GM23248 (cell line): ENCODE measurements at places on chromosomes 12 and 14.

- DNase-seq = no peak
Measured at GRCh38 chr14:99606359-99606758, 2.4 kb upstream of the CCDC85C start.

- DNase-seq = peak; percentile 85
Measured at GRCh38 chr12:68538726-68539614, 71.7 kb upstream of the RAP1B start.

DNA sequence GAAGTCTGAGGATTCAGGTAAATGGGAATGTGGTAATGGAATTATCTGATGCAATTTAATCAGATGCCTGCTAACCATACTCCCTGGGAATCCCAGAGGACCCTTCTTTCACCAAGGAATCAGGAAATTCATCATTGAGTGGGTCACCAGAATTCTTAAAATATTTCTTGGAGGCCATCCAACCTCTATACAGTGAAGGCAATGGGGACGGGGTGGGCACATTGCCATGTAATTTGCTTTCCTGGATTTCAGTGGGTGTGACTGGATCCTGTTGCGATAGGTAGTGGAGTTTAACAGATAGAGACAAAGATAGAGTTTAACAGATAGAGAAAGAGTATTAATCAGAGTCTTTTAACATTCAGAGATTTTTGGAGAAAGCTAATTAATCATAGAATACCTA lies 394.4 kb downstream of the DAD1 start:
- DNase-seq = no peak

DNA sequence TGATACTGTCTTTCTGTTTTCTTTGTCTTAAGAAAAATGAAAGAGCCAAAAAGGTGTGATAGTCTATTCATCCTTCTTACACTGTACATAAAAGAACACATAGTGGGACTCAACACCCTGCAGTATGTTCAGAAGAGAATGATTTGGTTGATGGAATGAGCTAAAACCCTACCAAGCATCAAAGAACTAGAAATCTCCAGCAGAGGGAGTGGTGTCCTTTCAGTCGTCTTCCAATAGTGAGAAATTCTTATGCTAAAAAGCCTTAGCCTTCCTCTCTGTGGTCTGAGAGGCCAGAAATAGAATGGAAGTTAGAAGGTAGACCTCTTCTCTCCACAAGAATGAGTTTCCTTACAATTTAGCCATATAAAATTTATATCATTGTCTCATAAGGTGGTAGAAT lies 393.4 kb upstream of the SEL1L start:
- DNase-seq = no peak

GRCh38 chr14:72706485-72706884 lies 187.4 kb downstream of the DPF3 start:
- DNase-seq = no peak

DNA sequence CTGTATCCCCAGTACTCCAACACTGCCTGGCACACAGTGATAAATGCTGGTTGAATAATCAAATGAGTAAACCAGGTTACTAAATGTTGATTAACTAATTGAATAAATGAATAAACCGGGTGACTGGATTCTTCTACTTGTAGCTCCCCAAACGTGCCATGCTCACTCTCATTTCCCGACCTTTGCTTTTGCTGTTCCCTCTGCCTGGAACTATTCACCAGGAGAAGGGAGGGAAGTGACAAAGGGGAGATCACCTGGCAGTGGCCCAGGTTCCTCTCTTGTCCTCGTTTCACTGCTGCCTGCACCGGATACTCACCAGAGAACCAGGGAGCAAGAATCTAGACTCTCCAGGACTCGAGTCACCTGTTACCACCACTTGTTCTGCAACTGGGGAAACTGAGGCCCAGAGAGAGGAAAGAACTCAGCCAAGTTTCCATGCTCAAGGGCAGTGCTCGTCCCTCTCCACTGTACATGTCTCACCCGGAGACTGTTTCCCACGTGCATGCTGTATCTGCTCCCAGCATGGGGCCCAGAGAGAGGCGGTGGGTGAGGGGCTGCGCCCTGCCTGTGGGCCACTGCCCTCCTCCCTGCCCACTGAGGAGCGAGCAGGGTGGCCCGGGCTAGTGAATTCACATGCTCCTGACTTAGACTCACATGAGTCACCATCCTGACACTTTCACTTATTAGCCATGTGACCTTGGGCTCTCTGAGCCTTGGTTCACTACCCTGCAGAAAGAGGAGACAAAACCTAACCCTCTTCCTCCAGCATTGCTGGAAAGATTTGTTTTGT lies 17.7 kb upstream of the POP5 start:
- peak; percentile 72 for DNase-seq

- DNase-seq = no peak
Measured at GRCh38 chr14:68519671-68520187, 273.1 kb downstream of the ZFP36L1 start.

DNA sequence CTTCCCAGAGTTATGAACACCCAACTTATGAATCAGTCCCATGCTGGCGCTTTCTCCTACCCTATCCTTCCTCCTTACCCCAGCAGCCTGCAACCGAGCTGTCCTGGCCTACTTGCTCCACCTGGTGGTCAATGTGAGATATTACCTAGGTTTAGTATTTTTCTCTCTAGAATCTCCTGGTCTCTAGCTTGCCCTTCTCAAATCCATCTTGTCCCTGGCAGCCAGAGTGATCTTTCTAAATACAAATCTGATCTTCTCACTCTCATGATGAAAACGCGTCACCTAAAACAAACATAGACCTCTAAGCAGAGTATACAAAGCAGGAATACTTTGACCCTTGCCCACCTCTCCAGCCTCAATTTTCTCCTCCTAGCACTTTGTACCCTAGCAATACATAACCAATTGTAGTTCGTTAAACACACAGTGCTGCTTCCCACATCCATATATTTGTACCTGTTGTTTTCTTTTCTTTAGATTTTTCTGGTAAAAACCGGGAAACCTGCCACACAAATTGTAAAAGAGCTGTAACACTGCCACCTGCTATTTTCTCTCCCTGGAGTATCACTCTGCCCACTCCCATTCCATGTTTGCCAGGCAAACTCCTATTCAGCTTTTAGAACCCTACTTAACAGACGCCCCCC lies 20.0 kb upstream of the TCP11L2 start:
- DNase-seq = peak; percentile 77

DNA sequence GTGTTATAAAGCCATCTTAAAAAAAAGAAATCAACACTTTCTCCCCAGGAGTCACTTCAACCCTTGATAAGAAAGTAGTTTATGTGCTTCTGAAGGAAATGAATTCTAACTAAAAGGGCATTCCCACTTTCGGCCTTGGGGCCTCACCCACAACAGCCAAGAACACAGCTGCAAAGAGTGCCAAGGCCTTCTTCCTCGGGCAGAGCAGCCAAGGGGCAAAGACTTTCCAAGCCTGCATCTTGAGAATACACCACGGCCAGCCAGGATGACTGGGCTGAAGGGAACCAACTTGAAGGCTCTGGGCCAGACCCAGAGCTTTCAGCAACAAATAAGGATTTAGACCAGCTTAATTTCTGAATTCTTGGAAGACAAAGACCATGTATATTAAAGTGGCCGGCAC lies 60.4 kb upstream of the FOXN3 start:
- no peak for DNase-seq

- no peak for DNase-seq
Measured at GRCh38 chr14:88305528-88306322, 17.3 kb downstream of the KCNK10 start.

GRCh38 chr12:29396774-29397173 lies 15.8 kb upstream of the ERGIC2 start:
- peak; percentile 41 for DNase-seq

GRCh38 chr14:31239741-31240140 lies 32.1 kb upstream of the HECTD1 start:
- DNase-seq = no peak

DNA sequence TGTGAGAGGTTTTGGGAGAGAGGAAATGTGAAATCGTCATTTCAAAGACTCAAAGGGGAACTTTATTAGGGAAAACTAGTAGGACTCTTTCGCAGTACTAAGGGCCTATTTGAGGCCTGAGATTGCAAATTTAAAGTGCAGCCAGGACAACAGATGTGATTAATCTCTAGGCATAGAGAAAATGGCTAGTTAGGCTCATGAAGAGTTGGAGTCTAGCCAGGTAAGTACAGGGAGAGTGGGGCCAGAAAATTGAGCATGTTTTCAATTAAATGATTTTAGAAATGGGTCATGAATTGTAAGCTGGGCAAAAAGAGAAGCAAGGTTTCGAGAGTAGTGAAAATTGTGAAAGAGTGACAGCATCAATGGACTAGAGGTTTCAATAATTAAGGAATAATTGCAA lies 91.9 kb upstream of the LMNTD1 start:
- DNase-seq = peak; percentile 5

- DNase-seq = no peak
Measured at GRCh38 chr12:57033431-57033830, 16.5 kb downstream of the MYO1A start.

- DNase-seq = no peak
Measured at GRCh38 chr14:103131580-103131979, 8.3 kb downstream of the TNFAIP2 start.

DNA sequence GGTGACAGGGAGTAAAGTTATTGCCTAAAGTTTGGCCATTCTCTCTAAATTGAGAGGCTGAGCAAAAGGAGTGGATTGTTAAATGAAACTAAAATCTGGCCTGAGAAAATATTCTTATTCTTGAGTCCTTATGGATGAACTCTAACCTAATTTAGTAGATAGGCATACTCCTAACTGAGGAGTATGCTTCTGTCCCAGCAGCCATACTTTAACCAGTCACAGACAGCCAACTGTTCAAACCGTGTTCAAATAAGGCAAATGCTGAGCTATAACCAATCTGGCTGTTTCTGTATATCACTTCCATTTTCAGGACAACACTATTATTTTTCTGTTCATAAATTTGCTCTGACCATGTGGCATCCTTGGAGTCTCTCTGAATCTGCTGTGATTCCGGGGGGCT lies 75.9 kb upstream of the RERGL start:
- no peak for DNase-seq

GRCh38 chr14:20692116-20692751 lies 3.7 kb downstream of the ANG start:
- peak; percentile 18 for DNase-seq

DNA sequence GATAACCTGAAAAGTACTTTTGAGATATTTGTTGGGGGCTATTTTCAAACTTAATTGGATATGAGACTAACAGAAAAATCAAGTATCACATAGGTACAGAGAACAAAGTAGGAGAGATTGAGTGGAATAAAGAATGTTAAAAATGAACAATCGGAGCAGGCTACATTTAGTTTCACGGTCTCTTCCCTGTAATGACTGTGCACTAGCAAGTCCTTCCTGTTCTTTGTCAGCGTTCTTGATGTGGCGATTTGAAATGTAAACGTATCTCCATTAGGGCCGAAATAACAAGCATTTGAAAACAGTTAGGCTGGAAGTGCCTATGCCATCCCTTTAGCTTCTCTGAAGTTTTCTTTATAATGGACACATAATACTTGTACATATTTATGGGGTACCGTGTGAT lies 31.0 kb downstream of the SLC25A29 start:
- no peak for DNase-seq

- DNase-seq = peak; percentile 54
Measured at GRCh38 chr12:58408516-58408915, 467.1 kb downstream of the ATP23 start.

DNA sequence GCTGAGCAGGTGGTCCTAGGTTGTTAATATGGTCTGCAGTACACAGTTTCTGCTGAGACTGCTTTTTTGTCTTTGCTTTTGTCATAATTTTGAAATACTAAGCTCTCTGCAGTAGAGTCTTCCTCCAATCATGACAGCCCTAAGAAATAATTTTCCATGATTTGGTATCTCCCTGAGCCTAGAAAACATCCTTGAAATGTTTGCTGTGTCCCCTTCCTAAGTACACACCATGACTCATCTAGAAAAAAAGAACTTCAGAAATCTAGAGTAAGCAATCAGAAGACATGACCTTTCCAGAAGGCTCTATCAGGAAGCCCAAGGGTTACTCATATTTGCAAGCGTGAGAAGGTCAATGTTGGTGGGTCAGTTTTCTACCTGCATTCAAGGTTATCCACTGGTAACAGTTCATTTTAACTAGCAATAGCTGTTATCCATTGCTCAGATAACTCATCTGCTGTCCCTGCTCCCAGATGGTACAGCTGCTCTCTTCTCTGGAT lies 16.4 kb downstream of the DAD1 start:
- peak; percentile 76 for DNase-seq

- DNase-seq = no peak
Measured at GRCh38 chr12:4372653-4373052, 6.9 kb downstream of the FGF23 start.

GRCh38 chr12:27460471-27460978 lies 14.0 kb downstream of the SMCO2 start:
- DNase-seq = peak; percentile 9

GRCh38 chr12:86697916-86698640 lies 441.9 kb upstream of the MGAT4C start:
- peak; percentile 9 for DNase-seq

- no peak for DNase-seq
Measured at GRCh38 chr14:54704768-54705167, 137.8 kb downstream of the SAMD4A start.

- no peak for DNase-seq
Measured at GRCh38 chr12:113239288-113239771, 18.1 kb downstream of the TPCN1 start.

DNA sequence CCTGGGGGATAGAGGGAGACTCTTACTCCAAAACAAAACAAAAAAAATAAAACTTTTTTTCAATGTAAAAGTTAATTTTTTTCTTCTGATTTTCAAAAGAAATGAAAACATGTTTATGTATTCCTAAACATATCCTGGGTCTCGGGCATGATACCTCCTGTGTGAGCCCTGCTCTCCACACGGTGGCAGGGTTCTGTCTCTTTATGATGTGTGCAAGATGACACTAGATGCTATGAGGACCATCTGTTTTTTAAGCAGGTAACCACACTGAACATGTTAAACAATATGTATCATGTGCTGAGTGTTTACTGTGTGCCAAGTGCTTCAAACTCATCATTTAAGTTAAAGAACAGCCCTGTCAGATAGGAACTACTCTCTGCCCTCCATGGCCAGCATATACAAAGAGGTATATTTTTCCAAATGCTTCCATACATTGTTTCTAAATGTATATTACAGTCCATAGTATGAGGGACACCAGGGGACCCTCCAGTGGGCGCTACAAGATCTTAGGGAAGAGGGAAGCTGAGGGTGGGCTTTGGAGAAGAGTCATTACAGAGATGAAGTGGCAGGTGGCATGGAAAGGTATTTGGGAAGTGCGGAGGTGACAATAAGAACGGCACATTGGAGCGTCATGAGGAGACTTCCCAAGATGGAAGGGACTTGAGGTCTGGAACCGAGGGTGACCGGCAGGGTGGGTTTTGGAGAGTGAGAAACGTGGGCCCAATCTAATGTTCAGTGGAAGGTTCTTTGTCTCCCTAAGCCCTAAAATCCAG lies 28.5 kb downstream of the FOS start:
- DNase-seq = peak; percentile 51

GRCh38 chr12:113896194-113896593 lies 69.9 kb downstream of the RBM19 start:
- DNase-seq = no peak

GRCh38 chr12:93804392-93805179 lies 127.4 kb downstream of the CRADD start:
- peak; percentile 88 for DNase-seq

GRCh38 chr14:102795060-102795925 lies 18.0 kb downstream of the TRAF3 start:
- peak; percentile 93 for DNase-seq
